ENCODE measurements at places on chromosomes 5 and 9.
A peak's percentile ranks its signal among the peaks of the same experiment; 100 is the strongest.

- DNase-seq, result no peak
Measured at GRCh38 chr5:129118405-129118804, 23.9 kb downstream of the ISOC1 start.

DNA sequence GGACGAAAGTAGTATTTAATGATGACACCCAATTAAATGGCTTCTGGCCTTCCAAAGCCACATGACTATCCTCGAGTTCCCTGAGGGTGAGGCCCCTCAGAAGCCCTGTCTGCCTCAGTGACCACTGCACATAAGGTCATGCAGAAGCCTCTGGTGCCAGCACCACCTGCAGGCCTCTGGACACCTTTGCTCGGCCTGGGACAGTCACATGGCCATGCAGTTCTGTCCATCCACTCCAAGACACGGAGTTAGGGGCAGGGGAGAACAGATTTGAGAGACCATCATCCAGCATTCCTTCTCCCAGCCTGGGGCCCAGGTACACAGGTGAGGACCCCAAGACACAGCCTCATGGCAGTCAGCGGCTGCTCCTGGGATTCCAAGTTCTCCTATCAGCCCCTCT lies 145.0 kb downstream of the ROR2 start:
- no peak for DNase-seq

DNA sequence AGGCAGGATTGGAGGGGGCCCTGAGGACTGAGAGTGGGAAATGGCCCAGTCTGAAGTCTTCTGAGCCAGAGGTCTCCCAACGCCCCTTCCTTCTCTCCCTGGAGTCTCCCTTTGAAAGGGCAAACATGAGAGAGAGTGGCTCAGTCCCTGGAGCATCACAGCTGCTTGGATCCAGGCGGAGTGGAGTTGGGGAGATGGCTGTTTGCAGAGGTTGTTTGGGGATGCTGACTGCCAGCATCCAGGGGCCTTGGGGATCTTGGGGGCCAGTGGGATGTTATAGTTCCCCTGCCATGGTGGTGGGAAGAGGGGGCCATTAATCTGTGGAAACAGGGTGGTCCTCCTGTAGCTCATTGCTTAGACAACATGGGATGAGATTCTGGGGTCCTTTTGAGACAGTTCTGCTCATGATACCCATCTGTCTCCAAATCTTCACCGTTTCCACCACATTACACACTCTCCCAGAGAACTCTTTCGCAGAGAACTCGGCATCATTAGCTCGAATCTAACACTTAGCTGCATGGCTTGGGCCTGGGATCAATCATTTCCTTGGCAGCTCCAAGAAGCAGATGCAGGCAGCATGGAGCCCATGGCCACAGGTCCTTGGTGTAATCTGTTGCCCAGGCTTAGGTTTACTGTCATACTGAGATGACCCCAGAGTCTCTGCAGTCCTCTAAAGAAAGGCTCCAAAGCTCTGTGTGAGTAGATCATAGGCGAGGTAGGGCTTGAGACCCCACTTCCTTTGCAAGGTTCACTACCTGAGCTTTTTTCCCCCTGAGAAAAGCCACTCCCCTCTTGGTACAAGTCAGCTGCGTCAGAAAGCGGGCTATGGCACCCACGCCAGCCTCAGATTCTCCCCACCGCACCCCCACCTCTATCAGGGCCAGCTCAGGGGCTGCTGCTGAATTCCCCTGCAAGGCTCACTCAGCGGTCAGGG lies 54.4 kb upstream of the SH3PXD2B start:
- no peak for DNase-seq

GRCh38 chr9:128323212-128323730 lies 632 bp downstream of the COQ4 start:
- DNase-seq, result no peak

DNA sequence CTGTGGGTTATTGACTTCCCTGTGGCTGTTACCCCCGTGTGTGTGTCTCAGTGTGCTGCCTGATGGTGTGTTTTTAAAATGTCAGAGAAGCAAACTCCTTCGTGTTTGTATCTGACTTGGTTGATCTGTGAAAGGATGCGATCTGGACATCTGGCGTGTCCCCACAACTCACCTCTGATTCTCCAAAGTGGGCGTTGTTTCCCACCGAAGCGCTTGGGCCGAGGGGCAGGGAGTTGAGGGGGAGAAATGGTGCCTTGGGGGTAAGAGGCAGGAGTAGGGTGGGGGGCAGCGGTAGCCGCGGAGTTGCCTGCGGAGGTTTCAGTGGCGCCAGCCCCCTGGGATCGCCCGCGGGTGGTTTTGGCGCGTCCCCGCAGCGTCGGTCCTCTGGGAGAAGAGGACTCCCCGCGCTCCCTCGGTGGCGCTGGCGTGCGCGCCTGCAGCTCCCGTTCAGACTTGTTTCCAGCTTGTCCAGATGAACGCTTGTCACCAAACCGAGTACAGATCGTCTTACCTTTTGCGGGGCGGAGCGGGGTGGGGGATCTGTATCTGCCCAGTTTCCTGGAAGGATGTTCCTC lies 1.1 kb downstream of the MAST4 start:
- DNase-seq, result no peak

DNA sequence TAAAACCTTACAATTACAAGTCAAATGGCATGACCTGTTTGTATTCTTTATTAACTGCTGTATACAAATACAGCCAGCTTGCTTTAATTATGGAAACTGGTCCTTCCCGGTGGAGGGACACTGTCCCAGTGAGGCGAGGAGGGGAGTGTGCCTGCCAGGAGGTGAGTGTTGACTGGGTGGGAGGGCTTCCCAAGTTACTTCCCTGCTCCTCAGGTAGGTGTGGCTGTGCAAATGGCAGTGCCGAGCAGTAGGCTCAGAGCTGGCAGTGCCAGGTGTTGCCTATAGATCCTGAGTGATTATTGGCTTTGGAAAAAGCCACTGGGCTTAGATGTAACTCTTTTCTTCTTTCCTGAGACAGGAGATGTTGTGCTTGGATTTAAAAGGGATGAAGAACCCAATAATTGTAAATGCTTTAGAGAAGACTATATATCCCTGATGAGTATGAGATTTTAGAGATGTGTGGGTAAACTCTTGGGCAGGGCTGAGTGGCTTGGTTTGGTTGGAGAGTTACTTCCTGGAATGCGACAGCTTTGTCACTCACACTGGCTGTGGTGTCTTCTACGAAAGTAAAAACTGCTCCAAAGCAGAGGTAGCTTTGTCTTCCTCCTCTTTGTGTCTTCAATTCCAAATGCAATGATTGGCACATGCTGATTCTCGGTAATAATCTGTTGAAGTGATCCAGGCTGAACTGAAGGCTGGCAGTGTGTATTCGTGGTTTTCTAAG lies 43.7 kb downstream of the GLRX start:
- no peak for DNase-seq

DNA sequence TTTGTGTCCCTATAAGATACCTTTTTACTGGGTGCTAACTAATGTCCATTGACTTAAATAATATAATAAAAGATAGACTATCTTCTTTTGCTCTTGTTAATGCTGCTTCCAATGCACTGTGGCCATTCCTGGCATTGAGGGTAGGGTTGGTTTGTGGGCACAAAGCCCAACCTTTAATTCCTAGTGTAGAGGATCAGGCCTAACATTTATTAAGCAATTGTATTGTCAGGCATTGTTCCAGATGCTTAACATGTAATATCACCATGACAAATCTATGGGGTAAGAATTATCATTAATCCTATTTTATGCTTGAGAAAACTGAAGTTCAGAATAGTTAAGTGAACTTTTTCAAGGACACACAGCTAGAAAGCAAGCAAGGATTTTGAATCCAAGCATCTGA lies 60.4 kb upstream of the GPBP1 start:
- DNase-seq, result no peak

GRCh38 chr5:68688547-68688946 lies 405.3 kb upstream of the SLC30A5 start:
- DNase-seq, result no peak

DNA sequence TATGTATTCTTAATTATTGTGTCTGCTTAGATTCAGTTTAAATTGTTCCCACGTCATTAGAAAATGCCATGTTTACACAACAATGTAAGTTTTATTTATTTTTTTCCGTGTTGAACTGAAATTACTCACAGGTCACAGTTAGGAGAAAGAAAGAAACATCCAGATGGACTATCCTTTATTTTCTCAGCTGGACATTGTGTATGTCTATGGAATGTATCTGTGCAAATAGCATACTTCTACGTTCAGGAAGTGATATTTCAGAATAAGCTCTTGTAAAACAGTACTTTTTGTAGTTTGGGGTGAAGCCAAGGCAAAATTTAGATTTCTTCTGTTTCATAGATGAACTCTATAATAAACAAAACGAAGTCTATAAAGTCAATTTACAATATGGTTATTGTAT lies 249.0 kb upstream of the ZNF608 start:
- DNase-seq, result no peak

DNA sequence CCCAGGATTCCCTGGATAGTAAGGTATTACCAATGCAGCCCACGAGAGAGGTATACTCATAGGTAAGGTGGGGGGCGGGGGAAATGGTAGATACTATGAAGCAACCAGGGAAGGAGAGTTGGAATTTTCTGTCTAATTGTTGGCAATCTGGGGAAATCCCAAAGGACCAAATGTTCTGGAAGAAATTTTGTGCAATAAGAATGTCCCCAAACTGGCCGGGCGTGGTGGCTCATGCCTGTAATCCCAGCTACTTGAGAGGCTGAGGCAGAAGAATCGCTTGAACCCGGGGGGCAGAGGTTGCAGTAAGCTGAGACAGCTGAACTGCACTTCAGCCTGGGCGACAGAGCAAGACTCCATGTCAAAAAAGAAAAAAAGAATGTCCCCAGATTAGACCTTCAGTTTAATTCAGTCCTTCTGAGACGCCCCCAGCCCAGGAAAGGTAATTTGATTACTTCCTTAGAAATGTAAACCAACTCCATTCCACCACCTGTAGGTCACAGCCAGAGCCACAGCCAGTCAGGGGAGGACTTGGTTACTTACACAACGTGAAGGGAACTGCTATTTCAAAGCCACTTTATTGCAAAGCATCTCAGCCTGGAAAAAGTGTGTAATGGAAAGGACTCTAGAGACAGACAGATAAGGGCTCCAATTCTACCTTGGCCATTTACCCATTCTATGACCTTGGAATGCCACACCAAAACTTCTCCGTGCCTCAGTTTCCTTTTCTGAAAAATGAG lies 50.0 kb upstream of the KLF4 start:
- no peak for DNase-seq

- no peak for DNase-seq
Measured at GRCh38 chr9:21053851-21054250, 22.4 kb upstream of the HACD4 start.

DNA sequence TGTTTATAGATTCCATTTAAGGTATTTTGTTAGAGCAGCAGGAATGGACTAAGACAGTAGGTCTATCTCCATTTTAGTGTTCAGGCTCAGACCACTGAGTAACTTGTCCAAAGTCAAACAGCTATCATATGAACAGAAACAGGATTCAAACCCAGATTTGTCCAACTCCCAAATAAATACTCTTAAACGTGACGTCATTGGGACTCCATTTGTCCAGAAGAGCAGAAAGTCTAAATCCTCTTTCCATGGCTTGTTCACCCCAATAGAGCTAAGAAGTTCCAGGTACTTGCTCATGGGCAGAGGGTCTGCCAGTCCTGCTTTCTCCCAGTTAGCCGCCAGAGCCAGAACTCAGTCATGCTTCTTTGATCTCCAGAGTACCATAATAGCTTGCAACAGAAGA lies 16.3 kb upstream of the VLDLR start:
- no peak for DNase-seq

DNA sequence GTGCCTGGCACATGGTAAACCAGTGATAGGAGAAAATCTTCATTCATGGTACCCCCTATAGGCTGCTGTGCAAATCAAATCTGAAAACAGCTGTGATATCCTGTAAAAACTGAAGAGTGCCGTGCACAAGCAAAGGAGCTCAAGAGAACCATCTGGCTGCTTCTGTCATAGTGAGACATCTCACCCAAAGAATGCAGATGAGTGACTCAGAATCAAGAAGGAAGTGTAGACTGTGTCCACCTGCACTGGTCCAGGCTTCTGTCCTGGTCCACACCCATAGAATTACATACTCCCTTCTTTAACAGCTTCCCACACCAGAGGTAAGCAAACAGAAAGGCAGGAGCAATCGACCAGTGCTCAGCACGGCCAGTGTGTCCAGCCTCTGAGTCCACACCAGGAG lies 195.9 kb downstream of the ASTN2 start:
- no peak for DNase-seq

- no peak for DNase-seq
Measured at GRCh38 chr5:29239606-29240005, 1953.9 kb upstream of the CDH6 start.

GRCh38 chr9:35962126-35962906 lies 4.4 kb upstream of the OR2S2 start:
- no peak for DNase-seq

DNA sequence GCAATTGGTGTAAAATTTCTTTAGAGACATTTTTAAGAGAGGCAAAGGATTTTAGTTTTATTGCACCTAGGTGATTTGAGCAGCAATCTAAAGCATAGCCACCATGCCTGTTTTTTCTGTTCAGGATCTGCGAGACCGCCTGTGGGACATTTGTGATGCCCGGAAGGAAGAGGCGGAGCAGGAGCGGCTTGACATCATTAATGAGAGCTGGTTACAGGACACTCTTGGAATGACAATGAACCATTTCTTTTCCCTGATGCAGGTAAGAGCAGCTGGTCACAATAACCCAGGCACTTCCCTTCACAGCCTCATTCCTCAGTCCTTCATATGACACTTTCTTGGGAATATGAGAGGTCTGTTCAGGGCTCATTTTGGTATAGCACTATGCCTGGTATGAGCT lies 103.2 kb upstream of the IL7R start:
- DNase-seq, result no peak

GRCh38 chr9:14198047-14198840 lies 115.7 kb downstream of the NFIB start:
- no peak for DNase-seq

- no peak for DNase-seq
Measured at GRCh38 chr5:139017624-139018023, 142.5 kb upstream of the LRRTM2 start.

DNA sequence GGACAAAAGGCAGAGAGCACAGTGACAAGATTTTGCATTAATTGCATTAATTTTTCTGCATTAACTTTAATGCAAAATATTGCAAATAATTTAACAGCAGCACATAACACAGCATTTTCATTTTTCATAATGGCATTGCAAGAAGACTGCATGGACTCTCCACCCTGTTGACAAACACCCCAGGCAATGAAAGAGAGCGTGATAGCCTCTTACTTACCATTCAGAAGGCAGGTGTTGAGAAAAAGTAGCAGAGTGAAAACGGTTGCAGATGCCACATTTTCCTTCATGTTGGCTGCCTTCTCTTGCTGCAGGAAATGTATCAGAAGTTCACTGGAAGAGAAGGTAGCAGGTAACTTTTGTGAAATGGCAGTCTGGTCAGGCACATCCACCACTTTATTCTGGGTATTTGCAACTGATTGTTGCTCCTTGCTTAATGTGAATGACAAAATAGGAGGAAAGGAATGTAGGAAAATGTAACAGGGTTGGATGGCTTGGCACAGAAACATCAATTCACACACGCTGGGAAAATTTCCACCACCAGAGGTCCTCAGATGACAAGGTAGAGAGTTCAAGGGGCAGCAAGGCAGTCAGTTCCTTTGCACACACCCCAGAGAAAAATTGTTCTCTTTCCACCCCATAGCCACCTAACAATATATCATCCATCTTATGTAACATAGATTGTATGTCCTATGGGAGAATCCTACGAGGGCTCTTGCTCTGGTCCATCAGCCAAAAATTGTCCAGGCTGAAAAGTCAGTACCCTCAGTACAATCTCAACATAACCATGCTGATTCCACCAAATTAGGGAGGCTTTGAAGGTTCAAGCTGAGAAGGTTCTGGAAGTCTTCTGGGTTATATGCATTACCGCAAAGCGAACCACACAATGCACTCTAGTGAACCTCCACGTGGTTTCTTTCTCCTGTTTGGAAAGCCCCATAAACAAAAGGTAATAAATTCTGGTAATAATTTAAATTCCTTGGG lies 41.9 kb upstream of the AGXT2 start:
- DNase-seq, result peak; percentile 1

All from NCI-H2107 (cell line).